ENCODE measurements at places on chromosomes 5 and 9.

DNA sequence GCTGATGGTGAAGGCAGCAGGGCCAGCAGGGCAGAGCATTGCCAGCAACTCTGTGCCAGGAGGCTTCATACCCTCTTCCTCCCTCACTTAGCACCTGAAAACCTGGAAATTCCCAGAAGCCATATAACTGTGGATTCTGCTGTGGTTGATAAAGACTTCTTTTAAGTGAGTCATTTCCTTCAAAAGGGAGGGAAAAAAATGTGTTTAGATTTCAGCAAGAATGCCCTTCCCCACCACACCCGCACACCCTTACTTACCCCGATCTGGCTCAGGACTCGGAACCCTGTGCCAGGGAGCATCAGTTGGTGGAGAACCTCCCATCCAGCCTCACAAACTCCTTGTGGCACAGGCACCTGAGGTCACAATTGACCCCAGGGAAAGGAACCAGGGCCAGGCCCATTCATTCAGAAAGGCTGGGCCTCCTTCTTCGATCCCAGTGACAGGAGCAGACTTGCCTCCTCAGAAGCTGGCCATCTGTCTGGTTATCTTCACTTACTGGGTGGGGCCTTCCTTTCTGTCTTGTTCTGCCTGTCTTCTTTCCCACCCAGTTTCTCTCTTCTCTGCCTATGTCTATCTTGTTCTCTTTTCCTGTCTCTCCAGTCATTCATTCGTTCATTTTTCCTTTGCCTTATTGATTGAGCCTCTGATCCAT is 62.6 kb downstream of the PLAC8L1 start:
- no peak for DNase-seq

DNA sequence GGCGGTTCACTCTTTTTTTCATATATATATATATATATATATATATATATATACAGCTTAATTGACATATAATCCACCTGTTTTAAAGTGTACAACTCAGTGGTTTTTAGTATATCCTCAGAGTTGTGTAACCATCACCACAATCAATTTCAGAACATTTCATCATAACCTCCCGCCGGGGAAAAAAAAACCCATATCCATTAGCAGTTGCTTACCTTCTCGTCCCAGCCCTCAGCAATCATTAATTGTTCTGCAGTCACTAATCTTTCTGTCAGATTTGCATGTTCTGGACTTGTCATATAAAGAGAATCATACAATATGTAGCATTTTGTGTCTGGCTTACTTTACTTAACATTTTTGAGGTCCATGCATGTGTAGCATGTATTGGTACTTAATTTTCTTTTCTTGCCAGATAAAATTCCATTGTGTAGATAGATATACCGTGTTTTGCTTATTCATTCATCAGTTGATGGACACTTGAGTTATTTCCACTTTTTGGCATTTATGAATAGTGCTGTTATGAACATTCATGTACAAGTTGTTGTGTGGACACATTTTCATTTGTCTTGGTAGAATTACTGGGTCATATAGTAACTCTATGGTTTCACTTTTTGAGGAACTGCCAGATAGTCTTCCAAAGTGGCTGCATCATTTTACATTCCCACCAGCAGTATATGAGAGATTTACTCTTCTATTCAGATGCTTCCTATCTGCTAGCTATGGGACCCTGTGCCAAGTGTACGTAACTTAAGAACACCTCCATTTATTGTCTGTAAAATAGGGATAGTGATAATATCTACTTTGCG is 3.5 kb upstream of the RNF145 start:
- no peak for DNase-seq

- DNase-seq: no peak
These were observed 351.0 kb downstream of the SPOCK1 start for GRCh38 chr5:137148159-137148558.

DNA sequence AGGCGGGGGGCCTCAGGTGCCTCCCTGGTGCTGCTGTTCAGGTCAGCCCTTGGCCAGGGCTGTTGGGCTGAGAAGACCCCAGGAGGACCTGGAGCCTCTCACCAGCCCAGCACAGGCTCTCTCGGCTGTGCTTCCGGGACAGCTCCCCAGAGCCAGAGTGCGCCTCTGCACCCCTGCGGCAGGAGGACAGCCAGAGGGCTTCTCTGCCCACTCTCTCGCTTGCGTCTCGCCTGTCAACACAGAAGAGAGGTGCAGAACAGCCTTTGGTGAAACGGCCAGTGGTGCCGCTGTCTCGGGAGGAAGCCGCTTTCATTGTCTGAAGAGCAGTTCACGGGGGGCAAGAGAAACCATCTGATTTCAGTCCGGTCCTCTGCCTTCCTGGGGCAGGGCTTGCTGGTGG is 3.8 kb upstream of the NACC2 start:
- DNase-seq: no peak

GRCh38 chr9:127212453-127212852 is 52.1 kb upstream of the GARNL3 start:
- no peak for DNase-seq

GRCh38 chr5:116428966-116429365 is 145.7 kb downstream of the SEMA6A start:
- no peak for DNase-seq

- no peak for DNase-seq
These were observed 89.9 kb downstream of the DAB2IP start for GRCh38 chr9:121741228-121741918.

- no peak for DNase-seq
These were observed 6.0 kb upstream of the NSMF start for GRCh38 chr9:137465000-137465719.

DNA sequence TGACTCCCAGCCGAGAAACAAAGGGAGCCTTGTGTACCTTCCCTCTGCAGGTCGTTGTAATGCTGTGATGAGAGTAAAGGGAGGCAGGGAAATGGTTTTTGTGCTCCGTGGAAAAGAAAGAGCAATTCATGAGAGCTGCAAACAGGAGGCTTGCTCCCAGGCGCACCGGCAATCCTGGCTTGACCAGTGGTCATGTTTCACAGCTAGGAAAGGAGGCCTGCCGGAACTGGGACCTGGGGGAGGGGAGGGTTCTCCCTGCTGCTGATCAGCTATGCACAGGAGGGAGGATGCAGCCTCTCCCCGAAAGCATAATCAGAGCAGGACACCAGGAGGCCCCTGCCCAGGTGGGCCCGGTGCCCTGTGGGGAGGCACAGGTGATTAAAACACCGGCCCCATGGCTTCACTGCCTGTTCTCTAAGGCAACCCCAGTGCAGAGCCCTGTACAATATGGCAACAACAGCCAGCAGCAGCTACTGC is 131.3 kb downstream of the ZDHHC21 start:
- no peak for DNase-seq

GRCh38 chr9:36486933-36487481 is 85.7 kb upstream of the MELK start:
- no peak for DNase-seq

GRCh38 chr9:14881006-14881405 is 29.2 kb downstream of the FREM1 start:
- DNase-seq: no peak

- DNase-seq: no peak
These were observed 62.8 kb downstream of the GNA14 start for GRCh38 chr9:77585335-77585786.

DNA sequence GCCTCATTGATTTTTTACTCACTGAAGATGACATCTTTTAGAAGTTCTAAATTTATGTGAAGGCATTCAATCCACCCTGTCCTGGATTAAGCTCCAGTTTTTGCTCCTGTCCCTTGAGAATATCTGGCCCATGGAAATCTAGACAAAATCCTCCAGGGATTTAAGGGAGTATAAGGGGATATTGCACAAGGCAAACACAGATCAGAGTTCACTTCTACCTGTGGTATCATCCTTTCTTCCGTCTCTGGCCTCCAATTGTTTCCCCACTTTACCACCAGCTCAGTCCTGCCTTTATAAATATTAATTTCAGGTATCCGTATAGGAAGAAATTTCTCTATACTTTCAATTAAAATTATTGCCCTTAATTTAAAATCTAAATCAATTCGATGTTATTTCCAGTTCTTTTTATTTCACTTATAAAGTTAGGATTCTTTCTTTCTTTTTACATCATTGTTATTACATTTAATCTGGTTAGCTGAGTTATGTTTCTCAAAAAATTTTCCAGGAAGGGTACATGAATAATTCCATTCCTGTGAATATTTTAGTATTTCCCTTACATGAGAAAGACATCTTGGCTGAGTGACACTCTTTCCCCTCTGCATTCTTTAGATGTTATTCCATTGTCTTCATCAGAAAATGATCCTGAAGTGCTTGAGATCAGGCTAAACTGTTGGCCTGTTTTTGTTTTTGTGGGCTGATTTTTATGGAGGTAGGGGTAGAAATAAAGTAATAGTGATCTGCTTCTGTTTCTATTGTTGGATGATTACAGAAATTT is 194.3 kb upstream of the MAP3K1 start:
- DNase-seq: no peak

- DNase-seq: no peak
These were observed 89.0 kb upstream of the NIPAL4 start for GRCh38 chr5:157370967-157371366.

GRCh38 chr5:10625700-10626472 is 62.0 kb downstream of the ANKRD33B start:
- no peak for DNase-seq

GRCh38 chr5:14261856-14262611 is 118.9 kb downstream of the TRIO start:
- no peak for DNase-seq

DNA sequence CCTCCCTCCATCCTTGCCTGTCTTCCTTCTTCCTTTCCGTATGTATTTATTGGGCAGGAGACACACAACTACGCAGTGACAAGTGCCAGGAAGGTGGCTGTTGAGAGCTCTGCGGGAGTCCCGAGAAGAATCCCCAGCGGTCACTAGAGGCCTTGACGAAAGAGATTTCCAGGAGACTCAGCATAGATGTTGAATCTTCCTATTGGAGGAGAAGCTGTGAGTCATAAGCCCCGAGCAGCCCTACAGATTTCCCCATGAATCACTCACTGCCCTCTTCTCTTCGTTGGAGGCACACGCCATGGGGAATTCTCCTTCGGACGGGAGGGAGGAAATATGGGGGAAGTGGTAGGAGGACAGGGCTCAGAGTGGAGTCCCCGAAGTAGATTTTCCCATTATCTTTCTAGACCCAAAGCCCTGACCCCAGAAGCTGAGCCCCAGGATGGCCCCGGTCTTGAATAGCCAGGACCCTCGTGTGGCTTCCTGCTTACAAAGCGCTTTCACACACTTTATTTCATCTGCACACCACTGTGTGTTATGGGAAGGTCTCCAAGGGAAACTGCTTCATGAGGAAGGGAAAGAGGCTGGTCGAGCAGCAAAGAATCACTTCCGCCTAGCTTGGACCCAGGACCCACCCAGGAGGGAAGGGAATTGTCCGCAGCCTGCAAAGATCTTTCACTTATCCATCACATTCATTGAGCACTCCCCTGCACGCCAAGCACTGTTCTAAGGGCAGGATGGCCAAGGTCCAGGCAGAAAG is 12.7 kb downstream of the DUSP1 start:
- no peak for DNase-seq

DNA sequence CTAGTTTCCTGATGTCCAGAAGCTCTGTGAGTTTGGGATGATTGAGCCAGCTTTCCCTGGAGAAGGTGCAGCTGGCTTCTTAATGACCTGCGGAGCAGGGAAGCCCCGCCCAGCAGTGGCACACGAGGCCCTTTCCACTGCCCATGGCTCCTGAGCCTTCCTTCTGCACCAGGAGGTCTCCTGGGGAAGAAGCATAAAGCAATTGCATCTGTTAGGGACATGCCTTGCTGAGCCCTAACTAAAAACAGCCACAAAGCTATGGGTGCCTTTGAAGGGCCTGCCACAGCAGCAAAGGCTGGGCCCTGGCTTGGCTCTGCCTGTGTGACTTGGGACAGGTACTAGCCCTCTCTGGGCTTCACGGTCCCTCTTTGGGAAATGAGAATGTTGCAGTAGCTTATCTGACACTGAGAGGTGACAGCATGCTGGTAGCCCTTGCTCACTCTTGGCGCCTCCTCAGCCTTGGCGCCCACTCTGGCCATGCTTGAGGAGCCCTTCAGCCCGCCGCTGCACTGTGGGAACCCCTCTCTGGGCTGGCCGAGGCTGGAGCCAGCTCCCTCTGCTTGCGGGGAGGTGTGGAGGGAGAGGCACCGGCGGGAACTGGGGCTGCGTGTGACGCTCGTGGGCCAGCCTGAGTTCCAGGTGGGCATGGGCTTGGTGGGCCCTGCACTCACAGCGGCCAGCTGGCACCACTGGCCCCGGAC is 218.4 kb downstream of the FSTL4 start:
- no peak for DNase-seq

- no peak for DNase-seq
These were observed 9.8 kb downstream of the INPP5E start for GRCh38 chr9:136429683-136430491.

GRCh38 chr5:173328844-173329490 is 753 bp upstream of the STC2 start:
- no peak for DNase-seq

GRCh38 chr5:138654281-138654867 is 79.2 kb upstream of the HSPA9 start:
- DNase-seq: no peak

GRCh38 chr9:124456341-124457078 is 6.3 kb downstream of the ADGRD2 start:
- no peak for DNase-seq

- no peak for DNase-seq
These were observed 138.3 kb downstream of the GPBP1 start for GRCh38 chr5:57311921-57312735.

DNA sequence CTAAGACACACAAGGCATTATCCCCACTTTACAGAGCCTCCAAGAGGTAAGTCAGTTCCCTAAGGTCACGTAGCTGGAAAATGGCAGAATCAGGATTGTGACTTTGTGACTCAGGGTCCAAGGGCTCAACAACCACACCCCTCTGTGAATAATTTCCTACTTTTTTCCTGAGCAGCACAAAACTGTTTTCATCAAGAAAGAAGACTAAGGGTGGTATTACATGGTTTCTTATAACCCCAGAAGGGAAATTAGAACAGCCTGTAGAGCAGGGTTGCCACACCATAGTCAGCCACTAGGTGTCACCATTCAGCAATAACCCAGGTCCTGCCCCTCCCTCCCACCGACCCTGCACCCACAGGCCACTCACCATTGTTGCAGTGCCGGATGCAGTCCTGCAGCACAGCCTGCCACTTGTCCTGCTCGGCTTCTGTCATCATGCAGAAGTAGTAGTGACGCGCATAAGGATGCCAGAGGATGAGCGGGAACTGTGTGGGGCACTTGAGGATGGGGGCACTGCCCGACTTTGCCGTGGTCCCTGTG is 72.1 kb downstream of the LRSAM1 start:
- no peak for DNase-seq

DNA sequence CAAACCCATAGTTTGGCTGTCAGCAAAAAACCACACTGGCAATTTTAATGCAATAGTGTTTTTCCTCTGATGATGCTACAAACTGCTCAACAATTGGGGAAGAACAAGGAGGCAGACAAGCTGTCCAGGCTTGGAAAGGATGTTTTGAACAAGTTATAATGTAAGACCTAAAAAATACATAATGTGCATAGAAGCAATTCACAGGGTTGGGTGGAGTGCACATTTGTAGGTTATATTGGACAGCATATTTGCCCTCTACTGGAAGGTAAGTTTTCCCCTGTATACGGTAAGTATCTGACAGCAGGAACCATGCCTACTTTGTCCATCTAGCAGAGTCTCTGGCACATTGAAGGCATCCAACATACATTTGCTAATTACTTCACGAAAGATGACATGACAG is 114.3 kb upstream of the PUM3 start:
- no peak for DNase-seq

Measured in NCI-H2081 treated with DMSO at 0.1 percent for 48 hours (cell line).